ENCODE measurements at places on chromosomes 2 and 18. TPM values are rescaled to one million over a fixed set of nuclear protein-coding genes. Genes with fewer than 3 reads are reported as not detected.

GRCh38 chr2:163401481-163401880, 334.3 kb downstream of the FIGN start:
- no peaks in the 10 kb centered on the region for H3K27me3 ChIP-seq
- no peak overlapping the region for H3K27ac ChIP-seq
- no peak for DNase-seq
- no peak overlapping the region for H3K4me3 ChIP-seq
- no peaks in the 10 kb centered on the region for H3K36me3 ChIP-seq

PARD3B gene
- 66.5 TPM for total RNA-seq

DNA sequence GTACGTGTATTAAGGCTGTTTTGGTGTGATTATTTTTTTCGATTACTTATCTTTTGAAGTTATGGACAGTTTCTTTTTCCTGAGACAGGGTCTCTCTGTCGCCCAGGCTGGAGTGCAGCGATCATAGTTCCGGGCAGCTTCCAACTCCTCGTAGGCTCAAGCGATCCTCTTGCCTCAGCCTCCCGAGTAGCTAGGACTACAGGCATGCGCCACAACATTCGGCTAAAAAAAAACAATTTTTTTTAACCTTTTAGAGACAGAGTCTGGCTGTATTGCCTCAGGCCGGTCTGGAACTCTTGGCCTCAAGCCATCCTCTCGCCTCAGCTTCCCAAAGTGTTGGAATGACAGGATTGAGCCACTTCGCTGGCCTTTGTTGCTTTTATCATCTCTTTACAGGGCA, 945 bp downstream of the HAT1 start:
- peak overlapping the region; percentile 81 for H3K4me3 ChIP-seq
- peak overlapping the region; percentile 97 for H3K27ac ChIP-seq
- DNase-seq: no peak
- no peaks in the 10 kb centered on the region for H3K36me3 ChIP-seq

UPP2 gene
- total RNA-seq: not detected

ADD2 gene
- not detected for total RNA-seq

- DNase-seq: no peak
- H3K4me1 ChIP-seq: no peaks in the 10 kb centered on the region
- no peaks in the 10 kb centered on the region for H3K36me3 ChIP-seq
- no peak overlapping the region for H3K4me3 ChIP-seq
- no peak overlapping the region for H3K27ac ChIP-seq
Observed at GRCh38 chr2:77102927-77103326, 419.2 kb downstream of the LRRTM4 start.

- H3K4me1 ChIP-seq: no peaks in the 10 kb centered on the region
- H3K27me3 ChIP-seq: no peaks in the 10 kb centered on the region
- no peak overlapping the region for H3K27ac ChIP-seq
- no peak for DNase-seq
- no peak overlapping the region for H3K4me3 ChIP-seq
- H3K36me3 ChIP-seq: no peaks in the 10 kb centered on the region
Observed at GRCh38 chr2:2580341-2580740, 249.3 kb upstream of the MYT1L start.

ZNF532 gene
- 32.7 TPM for total RNA-seq

CRYBA2 gene
- 0.59 TPM for total RNA-seq

CCBE1 gene
- 0.44 TPM for total RNA-seq

DNA sequence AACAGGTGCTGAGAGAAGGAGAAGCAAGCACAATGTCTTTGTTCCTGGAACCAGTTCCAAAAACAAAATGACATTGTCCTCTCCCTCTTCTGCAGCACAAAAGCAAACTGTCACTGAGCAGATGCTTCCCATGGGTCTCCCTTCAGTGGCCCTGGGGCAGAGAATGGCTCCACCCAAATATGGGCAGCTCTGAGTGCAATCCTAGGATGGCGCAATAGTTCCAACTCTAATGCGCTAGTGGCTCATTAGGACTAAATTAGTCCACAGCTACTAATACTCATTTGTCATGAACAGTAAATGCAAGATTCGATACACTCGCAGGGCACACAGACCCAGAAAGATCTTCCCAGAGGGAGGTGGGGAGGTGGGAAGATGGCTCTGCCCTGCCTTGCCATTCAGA, 205.2 kb upstream of the CHAC2 start:
- no peak for DNase-seq
- no peak overlapping the region for H3K27ac ChIP-seq
- peaks cover 4% of the 10 kb centered on the region for H3K4me1 ChIP-seq
- H3K27me3 ChIP-seq: no peaks in the 10 kb centered on the region
- H3K4me3 ChIP-seq: no peak overlapping the region
- no peaks in the 10 kb centered on the region for H3K36me3 ChIP-seq

DNA sequence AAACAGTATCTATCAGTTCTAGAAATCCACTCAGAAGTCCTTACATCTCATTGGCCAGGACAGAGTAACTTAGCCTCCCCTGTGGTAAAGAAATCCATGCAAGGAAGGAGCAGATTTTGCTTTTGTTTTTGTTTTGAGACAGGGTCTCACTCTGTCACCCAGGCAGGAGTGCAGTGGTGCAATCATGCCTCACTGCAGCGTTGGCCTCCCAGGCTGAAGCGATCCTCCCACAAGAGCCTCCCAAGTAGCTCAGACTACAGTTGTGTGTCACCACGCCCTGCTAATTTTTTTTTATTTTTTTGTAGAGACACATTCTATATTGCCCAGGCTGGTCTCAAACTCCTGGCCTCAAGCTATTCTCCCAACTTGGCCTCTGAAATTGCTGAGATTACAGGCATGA, 185.1 kb downstream of the NRP2 start:
- no peaks in the 10 kb centered on the region for H3K36me3 ChIP-seq
- H3K4me3 ChIP-seq: no peak overlapping the region
- DNase-seq: no peak
- no peaks in the 10 kb centered on the region for H3K4me1 ChIP-seq
- no peak overlapping the region for H3K27ac ChIP-seq
- no peaks in the 10 kb centered on the region for H3K27me3 ChIP-seq

DNA sequence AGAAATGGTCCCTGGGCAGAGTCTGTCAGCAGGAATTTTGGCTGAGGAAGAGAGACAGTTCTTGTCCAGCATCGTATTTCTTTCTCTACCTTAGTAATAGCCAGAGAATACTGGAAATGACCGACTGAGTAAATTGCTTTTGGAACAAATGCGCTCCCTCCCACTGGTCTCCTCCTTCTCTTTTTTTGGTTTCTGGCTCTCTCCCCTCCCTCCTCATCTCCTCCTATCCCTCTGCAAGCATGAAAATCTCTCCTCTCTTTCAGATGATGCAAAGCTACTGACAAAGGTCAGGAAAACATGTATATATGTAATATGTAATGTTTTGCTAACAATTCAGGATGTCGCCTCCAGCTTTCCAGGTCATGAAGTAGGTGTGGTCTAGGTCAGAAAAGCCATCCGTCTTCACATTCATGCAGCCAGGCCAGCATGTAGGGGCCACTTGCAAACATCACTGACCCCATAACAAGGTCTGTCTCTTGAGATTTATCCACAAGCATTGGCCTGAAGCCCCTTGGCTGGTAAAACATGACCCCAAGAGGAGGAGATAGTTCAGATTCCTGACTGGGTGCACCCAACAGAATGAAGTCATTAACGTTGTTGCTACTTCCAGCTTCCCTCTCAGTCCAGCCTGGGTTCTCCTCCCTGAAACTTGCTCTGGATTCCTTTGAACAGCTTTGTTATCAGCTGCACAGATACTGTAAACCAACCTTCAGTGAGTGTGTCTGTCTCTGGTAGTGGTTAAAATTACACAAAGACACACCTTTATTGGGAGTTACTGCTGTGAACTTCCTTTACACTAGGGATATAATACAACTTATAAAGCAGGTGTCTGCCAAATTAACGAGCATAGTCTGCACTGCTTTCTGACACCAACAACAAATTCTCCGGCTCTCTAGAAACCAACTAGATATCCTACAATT, 864.4 kb upstream of the KLHL29 start:
- DNase-seq: no peak
- no peaks in the 10 kb centered on the region for H3K27me3 ChIP-seq
- no peak overlapping the region for H3K27ac ChIP-seq
- H3K36me3 ChIP-seq: no peaks in the 10 kb centered on the region
- no peak overlapping the region for H3K4me3 ChIP-seq
- H3K4me1 ChIP-seq: no peaks in the 10 kb centered on the region

GRCh38 chr2:19823507-19823906, 78.3 kb downstream of the TTC32 start:
- DNase-seq: no peak
- no peaks in the 10 kb centered on the region for H3K4me1 ChIP-seq
- no peaks in the 10 kb centered on the region for H3K36me3 ChIP-seq
- H3K4me3 ChIP-seq: no peak overlapping the region

GRCh38 chr2:71306762-71307161, 24.8 kb upstream of the ZNF638 start:
- no peaks in the 10 kb centered on the region for H3K36me3 ChIP-seq
- no peak overlapping the region for H3K27ac ChIP-seq
- H3K4me3 ChIP-seq: no peak overlapping the region

DNA sequence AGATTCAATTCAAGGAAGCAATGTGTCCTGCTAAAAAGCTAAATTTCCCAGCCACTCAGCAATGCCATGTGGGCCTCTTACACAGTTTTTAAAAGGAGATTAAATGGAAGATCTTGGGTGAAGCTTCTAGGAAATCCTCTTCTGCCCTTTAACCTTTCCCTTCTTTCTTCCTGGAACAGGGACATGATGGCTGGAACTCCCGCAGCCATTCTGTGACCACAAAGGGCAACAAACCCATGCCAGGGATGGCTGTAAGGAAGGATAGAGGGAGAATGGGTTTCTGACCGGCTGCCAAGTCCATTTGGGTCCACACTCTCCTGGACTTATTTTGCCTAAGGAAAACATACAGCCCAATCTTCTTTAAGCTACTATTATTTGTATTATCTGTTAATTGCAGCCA, 52.6 kb upstream of the ASAP2 start:
- no peaks in the 10 kb centered on the region for H3K4me1 ChIP-seq
- DNase-seq: no peak

EVA1A gene
- 0.53 TPM for total RNA-seq

KLHL30 gene
- total RNA-seq: 0.26 TPM

ABCG8 gene
- total RNA-seq: 0.12 TPM

DNA sequence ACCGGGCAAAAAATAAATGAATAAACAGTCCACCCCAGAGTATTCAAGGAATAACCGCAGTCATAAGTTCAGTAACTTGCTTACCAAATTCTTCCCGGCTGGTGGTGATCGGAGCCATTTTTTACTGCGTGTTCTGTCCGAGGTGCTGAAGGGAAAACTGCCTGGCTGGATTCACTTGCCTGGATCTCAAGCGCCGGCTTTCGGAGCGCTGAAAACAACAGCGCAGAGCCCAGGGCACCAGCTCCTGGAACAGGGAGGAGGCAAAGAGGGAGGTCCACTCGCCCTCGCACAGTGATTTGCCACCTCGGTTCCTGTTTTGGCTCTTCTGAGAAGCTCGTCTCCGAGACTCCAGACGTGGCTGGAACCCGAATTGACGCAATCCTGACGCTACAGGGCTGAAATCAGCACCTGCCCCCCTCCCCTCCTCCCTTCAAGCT, at the start of gene SYT4:
Gene SYT4 (minus strand): TSS at position 327 of the 437 bp plus-strand sequence. CDS start 209 bp downstream, at position 118.
- no peak within 1 kb of the TSS for H3K4me3 ChIP-seq
- peak; percentile 2 for DNase-seq
- no peaks in the 10 kb centered on the region for H3K27me3 ChIP-seq
- H3K4me1 ChIP-seq: no peaks in the 10 kb centered on the region
- H3K27ac ChIP-seq: no peak within 1 kb of the TSS

- no peaks in the 10 kb centered on the region for H3K27me3 ChIP-seq
- H3K4me3 ChIP-seq: no peak overlapping the region
- H3K27ac ChIP-seq: no peak overlapping the region
Observed at GRCh38 chr2:84022810-84023431, 436.2 kb downstream of the SUCLG1 start.

- H3K4me1 ChIP-seq: no peaks in the 10 kb centered on the region
- DNase-seq: no peak
- no peaks in the 10 kb centered on the region for H3K27me3 ChIP-seq
- H3K36me3 ChIP-seq: no peaks in the 10 kb centered on the region
- no peak overlapping the region for H3K27ac ChIP-seq
Observed at GRCh38 chr2:53353135-53354114, 414.2 kb upstream of the CHAC2 start.

CCDC195 gene
- not detected for total RNA-seq

UGT1A3 gene
- total RNA-seq: 0.64 TPM

DNA sequence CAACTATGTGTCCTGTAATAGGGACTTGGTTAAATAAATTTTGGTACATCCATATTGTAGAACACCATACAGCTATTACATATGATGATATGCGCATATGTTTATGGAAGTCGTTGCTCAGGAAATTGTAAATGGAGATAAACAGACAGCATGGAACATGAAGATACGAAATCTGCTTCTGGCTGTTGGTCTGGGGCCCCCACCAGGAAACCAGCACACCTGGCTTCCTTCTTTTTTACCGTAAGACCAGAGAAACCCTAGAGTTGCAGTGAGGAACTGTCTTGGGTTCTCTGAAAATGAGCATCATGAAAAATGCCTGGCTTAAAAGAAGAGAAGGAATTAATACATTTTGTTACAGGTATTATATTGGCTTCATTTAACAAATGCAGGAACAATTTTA, 40.8 kb downstream of the SPTBN1 start:
- no peak overlapping the region for H3K27ac ChIP-seq
- no peaks in the 10 kb centered on the region for H3K4me1 ChIP-seq
- no peaks in the 10 kb centered on the region for H3K27me3 ChIP-seq
- no peaks in the 10 kb centered on the region for H3K36me3 ChIP-seq
- no peak overlapping the region for H3K4me3 ChIP-seq

- peak; percentile 1 for DNase-seq
- no peaks in the 10 kb centered on the region for H3K4me1 ChIP-seq
- H3K27me3 ChIP-seq: no peaks in the 10 kb centered on the region
- no peaks in the 10 kb centered on the region for H3K36me3 ChIP-seq
- H3K27ac ChIP-seq: no peak overlapping the region
Observed at GRCh38 chr18:41396211-41396610, 558.8 kb upstream of the PIK3C3 start.

NEU2 gene
- not detected for total RNA-seq

ATP6V1C2 gene
- total RNA-seq: 4.8 TPM

SAG gene
- not detected for total RNA-seq

DES gene
- 0.86 TPM for total RNA-seq

DNA sequence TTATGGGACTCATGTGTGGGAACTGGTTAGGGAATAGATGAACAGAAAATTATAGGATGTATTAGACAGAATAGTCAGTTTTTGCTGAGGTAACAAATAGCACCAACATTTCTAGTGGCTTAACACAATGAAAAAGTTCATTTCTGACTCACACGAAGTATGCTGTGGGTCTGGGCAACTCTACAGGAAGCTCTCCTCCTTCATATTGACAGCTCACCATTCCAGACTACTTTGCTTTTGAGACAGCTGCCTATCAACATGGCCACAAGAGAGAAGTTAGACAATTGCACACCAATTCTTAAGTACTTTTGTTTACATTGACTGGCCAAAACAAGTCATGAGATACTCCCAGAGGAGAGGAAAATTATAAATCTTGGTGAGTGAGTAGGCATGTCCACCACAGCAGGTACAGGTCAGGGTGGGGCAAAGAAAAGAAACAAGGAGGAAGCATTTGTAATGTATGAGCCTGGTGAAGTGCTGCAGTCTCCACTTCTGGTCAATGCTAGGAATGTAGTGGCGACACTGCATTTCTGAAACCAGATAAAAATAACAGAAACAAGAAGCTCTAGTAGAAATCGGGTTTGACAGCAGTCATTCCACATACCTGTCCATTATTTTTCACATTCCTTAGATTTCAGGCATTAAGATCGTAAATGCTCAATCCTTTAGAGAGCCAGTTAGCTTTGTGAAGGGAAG, 141.6 kb downstream of the ICOS start:
- no peaks in the 10 kb centered on the region for H3K36me3 ChIP-seq
- no peak overlapping the region for H3K4me3 ChIP-seq
- H3K27ac ChIP-seq: peak overlapping the region; percentile 16
- DNase-seq: peak; percentile 25

GRCh38 chr2:45014016-45014702, 4.9 kb upstream of the SIX2 start:
- H3K36me3 ChIP-seq: no peaks in the 10 kb centered on the region
- H3K27me3 ChIP-seq: peaks cover 3% of the 10 kb centered on the region

- H3K27ac ChIP-seq: no peak overlapping the region
- no peaks in the 10 kb centered on the region for H3K36me3 ChIP-seq
- H3K27me3 ChIP-seq: no peaks in the 10 kb centered on the region
Observed at GRCh38 chr2:236968101-236968879, 117.4 kb upstream of the COPS8 start.

Data from Caco-2 (cell line).